ENCODE measurements at places on chromosomes 3 and 15.

DNA sequence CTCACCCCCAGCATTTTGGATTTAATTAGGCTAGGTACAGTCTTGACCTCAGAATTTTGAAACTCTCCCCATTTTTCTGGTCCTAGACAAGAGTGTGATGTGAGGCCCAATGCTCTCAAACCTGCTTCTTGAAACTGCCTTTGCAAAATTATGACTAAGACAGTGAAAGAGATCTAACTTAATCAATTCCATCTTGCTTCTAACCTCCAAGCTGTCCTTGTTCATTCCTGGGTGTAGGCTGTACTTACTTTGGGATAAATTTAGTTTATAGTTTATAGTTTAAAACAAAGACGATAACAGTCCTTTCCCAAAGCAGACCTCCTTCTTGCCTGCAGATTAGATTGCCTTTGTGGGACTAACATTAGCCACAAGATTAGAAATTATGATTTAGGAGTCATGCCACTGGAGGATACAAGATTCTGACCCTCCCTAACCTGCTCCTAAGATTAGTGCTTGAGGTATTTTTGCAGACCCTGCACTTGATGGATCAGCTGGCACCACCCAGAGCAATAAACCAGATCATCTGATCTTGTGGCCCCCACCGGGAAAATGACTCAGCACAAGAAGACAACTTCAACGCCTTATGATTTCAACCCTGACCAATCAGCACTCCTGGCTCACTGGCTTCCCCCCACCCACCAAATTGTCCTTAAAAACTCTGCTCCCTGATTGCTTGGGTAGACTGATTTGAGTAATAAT is 59.6 kb downstream of the CD200R1L start:
- no peak for DNase-seq

DNA sequence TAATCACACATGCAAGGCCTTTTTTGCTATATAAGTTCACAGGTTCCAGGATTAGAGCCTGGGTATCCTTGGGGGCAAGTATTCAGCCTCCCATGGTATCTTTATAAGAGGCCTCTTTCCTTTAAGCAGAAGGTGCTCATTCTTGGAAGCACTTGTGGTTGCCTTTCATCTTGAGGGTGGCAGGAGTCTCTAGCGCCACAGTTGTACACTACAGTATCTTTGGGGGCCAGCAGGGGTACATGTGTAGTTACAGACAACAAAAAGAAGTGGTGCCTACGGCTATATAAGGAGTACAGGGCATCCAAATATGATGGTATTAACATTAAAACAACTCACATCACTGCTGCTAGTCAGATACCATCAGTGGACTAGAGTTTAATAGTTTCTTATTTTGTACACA is 62.1 kb downstream of the CCR1 start:
- no peak for DNase-seq

DNA sequence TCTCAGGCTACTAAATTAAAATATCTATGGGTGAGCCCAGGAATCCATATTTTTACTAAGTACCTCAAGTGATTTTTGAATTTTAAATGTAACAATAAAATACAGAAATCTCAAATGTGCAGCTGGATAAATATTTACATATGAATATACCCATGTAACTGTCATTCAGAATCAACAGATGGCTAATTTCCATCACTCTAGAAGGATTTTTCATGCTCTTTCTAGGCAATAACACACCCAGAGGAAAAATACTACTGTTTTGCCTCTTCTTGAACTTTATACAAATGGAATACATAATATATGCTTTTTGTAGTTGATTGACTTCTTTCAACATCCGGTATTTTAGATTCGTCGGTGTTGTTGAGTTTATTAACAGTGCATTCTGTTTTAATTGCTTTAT is 601.3 kb upstream of the NECTIN3 start:
- no peak for DNase-seq

DNA sequence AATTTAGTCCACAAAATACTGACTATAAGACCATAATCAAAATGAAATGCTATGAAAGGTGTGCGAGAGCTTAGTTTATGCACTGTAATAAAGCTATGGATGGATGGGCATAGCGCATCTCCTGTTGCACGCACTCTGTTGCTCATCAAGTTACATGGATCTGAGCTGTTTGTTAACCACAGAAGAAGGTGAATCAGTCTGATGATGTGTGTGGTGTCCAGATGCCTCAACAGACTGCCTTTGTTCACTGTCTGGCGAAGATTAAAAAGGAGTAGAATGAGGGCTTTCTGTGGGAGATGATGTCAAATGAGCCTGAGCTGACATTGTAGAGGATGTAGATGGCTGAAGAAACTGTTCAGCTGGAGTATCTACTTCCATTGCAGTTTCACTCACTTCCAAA is 36.1 kb downstream of the NSMCE3 start:
- DNase-seq: no peak

DNA sequence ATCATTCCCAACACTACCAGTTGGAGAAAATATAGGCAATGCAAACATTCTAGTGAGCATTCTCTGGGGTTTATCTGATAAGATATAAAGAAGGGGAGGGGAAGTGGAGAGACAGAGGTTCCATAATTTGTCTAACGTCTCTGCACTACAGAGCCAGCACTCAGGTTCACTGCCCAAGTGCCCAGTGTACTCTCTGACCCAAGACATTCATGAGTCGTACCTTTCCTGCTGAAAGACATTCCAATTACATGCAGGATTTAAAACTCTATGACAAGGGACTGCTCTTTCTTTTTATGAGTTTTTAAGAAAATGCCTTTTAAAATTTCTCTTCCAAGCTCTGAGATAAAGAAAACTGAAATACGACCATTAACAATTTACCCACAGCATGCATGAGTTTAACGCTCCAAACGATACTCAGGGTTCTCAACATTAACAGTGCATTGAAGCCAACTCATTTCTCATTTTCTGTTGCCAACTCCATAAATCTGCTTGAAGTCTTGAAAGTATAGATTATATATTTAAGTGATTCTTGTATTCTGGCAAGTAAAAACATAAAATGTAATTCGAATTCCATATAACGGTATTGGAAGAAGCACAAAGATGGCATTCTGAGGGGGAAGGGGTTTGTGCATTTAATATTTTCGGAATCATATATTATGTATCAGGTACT is 193.4 kb downstream of the SUCLG2 start:
- DNase-seq: no peak

GRCh38 chr15:52805351-52806283 is 15.5 kb upstream of the ONECUT1 start:
- no peak for DNase-seq

DNA sequence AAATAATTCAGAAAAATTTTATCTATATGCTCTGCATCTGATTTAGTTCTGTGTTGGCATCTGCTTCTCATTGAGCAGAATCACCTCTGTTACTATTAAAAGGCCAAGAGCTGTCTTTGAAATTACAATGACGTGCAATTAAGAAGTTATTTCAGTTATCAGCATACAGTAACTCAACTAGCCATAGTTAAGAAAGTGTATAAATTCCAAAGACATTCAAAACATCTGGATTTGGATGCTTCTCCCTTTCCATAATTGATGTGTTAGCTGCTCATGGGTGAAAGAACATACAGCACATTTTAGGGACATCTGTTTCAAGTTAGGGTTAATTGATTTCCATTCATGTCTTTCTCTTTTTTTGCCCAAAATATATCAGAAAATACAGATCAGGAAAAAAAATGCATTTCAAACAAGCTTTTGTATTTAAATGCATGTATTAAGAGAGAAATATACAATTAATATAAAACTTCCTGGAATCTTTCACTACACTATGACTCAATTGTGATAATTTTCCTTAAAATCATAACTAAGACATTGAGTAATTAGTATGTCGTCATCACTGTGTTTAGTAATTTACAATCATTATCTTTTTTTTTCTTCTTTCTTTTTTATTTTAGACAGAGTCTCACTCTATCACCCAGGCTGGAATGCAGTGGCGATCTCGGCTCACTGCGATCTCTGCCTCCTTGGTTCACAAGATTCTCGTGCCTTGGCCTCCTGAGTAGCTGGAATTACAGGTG is 82.7 kb upstream of the MBNL1 start:
- DNase-seq: no peak

- no peak for DNase-seq
Observed at GRCh38 chr3:71421820-71422566, 161.5 kb downstream of the FOXP1 start.
